Stimulated activated CD4-positive, alpha-beta T cell treated with anti-CD3 and anti-CD28 coated beads, Interleukin-15, amount 100 ng/mL, for 48 hours (primary cell): ENCODE measurements at places on chromosomes 2 and 18.

- DNase-seq: no peak
These were observed 5.4 kb downstream of the ACOXL start for GRCh38 chr2:110737783-110738182.

DNA sequence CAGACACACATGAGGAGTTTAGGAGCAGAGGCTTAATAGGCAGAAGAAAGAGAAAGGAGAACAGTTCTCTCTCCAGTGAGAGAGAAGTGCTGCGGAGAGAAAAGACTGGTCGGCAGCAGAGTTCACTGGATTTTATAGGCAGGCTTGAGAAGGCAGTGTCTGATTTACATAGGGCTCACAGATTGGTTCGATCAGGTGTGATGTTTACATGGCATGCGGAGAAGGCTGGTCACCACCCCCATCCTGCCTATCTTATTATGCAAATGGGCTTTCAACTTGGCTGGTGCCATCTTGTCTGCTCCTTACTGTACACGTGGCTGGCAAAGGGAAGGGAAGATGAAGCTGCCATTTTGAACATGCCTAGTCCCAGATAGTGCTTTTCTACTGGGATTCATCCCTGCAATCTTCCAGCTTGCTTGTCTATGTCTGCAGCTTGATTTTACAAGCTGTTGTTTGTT, 113.4 kb downstream of the AP1S3 start:
- no peak for DNase-seq

DNA sequence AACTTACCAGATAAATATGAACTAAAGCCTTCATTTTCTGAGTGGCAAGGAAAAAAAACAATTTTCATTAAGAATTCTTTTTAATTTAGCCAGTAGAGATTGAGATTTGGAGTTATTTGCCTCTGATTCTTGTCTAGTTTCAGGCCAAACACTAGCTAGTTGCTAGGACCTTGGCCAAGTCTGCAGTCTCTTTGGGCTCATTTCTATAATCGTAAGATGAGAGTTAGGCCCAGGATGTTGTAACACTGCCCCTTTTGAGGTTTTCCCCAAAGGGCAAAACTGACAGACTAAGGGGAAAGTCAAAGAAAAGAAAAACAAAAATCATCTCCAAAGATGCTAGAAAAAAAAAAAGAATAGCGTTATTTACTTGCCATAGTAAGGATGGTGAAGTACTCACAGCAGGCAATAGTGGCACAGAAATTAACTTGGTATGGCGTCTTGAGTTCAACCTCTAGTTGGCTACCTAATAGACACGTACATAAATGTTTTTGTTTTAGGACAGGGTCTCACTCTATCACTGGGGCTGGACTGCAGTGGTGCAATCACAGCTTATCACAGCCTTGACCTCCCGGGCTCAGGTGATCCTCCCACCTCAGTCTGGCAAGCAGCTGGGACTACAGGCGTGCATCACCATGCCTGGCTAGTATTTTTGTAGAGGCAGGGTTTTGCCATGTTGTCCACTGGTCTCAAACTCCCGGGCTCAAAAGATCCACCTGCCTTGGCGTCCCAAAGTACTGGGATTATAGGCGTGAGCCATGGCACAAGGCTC, 23.0 kb upstream of the ADAM17 start:
- DNase-seq: no peak

GRCh38 chr2:210461401-210461800, 15.2 kb downstream of the LANCL1 start:
- no peak for DNase-seq

GRCh38 chr2:84939426-84940087, 31.4 kb upstream of the KCMF1 start:
- peak; percentile 63 for DNase-seq

DNA sequence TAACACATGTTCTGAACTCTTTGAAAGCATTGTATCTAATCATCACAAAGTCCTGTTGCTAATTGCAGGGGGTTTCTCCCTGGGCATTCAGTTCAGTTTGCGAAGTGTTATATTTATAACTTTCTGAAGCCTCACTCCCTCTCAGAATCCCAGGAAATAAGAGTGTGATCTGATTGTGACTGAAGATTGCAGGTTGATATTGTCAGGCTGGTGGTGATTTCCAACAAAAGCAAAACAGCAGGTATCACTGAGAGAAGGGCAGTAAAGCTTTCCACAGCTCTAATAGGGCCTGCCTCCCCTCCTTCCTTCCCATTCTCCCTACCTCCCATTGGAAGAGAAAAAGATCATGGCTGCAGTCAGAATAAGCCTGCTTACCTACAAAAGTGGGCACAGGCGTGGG, 466.7 kb upstream of the FSHR start:
- DNase-seq: no peak

GRCh38 chr18:44229693-44230108, 451.0 kb upstream of the SETBP1 start:
- DNase-seq: no peak

DNA sequence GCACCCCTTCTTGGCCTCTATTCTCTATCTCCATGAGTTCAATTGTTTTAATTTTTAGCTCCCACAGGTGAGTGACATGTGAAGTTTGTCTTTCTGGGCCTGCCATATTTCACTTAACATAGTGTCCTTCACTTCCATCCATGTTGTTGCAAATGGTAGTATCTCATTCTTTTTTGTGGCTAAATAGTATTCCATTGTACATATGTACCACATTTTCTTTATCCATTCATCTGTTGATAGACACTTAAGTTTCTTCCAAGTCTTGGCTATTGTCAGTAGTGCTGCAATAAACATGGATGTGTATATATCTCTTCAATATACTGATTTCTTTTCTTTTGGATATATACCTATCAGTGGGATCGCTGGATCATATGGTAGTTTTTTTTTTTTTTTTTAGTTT, 9.0 kb downstream of the STRADB start:
- DNase-seq: no peak

GRCh38 chr2:45259547-45260160, 250.4 kb upstream of the SIX2 start:
- DNase-seq: no peak

DNA sequence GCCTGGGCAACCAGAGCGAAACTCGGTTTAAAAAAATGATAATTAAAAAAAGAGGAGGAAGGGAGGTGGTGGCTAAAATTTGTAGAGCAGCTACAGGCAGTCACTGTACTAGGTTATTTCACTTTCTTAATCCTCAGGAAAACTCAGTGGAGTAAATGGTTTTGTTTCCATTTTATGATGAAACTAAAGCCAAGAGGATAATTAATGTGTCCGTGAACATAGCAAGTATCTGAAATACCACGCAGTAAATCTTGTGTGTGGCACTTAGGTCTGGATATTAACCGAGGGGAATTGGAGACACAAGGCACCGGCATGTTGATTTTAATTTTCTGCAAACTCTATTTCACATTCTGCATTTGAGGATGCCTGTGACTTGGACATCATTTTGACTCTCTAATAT, 14.5 kb downstream of the SH3BP4 start:
- DNase-seq: no peak

DNA sequence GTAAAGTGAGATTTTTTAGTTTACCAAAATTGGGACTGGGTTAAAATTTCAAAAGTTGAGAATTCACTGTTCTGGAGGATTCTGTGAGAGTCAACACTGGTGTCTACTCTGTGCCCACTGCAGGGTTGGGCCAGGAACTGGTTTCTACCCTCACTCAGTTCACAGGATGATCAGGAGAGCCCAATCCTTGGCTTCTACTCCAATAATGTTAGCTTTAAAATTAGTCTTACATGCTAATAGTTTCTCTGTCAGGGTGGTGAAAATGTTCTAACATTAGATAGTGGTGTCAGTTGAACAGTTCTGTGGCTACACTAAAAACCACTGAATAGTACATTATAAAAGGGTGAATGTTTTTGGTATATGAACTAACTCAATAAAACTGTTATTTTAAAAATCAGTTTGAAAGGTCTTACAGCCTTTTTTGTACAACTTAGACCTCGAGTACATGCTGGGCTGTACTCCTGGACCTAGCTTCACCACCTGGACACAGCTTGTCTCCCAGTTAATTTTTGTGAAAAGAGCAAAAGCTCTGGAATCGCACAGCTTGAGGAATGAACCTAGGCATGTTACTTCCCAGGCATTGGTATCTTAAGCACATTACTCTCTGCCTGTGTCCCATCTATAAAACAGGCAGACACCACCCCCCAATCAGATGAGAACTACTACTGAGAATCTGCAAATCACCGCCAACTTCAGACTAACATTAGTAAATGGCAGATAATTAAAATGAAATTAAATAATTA, 44.4 kb downstream of the ACVR1 start:
- no peak for DNase-seq

DNA sequence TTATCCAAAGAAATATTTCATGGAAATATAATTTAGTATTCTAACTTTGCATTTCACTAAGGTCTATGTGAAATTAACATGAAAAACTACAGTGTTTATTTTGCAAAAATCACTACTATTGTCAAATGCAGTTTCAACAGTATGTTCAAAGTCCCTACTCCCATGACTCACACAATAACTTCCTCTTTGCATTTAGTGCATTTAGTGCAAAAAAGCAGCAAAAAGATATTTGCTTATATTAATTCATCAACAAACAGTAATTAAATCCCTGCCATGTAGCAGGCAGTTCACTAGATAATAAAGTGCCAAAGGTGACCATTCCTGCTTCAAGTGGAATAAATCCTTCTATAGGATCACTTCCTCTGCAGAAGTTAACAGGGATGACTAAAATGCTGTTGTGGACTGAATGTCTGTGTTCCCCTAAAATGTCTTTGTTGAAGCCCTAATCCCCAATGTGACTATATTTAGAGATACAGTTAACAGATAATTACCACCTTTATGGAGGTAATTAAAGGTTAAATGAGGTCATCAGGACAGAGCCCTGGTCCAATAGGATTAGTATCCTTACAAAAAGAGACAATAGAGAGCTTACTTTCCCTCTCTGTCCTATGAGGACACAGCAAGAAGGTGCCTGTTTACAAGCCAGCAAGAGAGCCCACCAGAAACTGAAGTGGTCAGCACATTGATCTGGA, 61.7 kb downstream of the STK39 start:
- DNase-seq: no peak

- no peak for DNase-seq
These were observed 53.3 kb upstream of the GULP1 start for GRCh38 chr2:188238386-188238785.

GRCh38 chr2:29871541-29871940, 49.8 kb downstream of the ALK start:
- no peak for DNase-seq

DNA sequence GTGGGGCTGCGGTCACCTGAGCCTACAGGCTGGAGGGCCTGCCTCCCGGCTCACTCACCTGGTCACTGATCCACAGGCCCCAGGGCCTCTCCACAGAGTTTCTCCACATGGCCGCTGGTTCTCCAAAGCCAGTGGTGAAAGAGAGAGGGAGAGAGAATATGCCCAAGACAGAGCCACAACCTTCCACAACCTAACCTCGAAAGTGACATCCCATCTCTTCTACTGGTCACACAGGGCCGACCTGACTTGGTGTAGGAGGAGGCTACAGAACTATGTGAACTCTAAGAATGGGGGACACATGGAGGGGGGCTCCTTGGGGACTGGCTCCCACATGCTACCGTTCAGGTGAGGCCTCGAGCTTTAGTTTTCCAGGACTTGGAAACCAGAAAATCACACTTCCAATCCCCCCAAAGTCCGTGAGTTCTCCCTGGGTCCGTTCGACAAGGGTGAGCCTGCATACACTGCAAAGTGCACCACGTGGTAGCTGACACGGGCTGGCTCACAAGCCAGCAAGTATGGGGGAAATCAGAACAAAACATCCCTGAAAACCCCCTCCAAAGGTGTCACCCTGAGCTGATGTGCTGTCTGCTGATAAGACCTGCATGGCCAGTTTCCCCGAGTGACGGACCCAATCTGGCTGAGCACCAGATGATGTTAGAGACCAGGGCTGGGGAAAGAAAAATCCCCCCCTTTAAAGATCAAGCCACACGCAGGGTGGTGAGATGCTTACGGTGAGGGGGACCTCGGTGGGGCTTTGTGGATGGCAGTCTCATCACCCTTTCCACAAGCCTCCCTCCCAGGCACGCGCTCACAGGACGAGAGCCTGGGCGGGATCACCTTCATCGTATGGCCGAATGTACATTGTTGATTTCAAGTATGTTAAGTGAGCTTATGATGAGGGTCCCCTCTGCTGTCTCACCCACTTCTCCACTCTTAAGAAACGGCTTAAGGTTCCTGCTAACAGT, 54.2 kb upstream of the SEMA4C start:
- no peak for DNase-seq

DNA sequence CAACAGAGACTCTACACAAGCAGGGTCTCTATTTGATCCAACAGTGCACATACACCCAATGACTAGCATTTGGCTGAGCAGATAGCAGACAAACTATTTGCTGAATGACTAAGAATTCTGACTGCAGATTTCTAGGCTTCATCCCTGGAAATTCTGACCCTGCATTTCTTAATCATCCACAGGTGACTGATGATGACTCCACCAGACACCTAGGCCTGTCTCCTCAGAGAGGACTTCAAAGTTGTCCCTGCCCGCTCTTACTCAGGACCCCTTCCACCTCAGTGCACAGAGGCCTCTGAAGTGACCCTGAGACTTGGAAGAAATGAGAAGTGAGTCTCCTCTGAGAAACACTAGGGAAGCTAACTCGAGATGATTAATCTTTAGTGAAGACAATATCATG, 51.3 kb downstream of the SEPTIN10 start:
- DNase-seq: peak; percentile 5

GRCh38 chr2:241354668-241355658, 1.1 kb upstream of the FARP2 start:
- peak; percentile 83 for DNase-seq

GRCh38 chr2:101500180-101500579, 25.3 kb upstream of the RFX8 start:
- DNase-seq: no peak

- DNase-seq: no peak
These were observed 27.4 kb upstream of the CUL3 start for GRCh38 chr2:224612578-224612977.

DNA sequence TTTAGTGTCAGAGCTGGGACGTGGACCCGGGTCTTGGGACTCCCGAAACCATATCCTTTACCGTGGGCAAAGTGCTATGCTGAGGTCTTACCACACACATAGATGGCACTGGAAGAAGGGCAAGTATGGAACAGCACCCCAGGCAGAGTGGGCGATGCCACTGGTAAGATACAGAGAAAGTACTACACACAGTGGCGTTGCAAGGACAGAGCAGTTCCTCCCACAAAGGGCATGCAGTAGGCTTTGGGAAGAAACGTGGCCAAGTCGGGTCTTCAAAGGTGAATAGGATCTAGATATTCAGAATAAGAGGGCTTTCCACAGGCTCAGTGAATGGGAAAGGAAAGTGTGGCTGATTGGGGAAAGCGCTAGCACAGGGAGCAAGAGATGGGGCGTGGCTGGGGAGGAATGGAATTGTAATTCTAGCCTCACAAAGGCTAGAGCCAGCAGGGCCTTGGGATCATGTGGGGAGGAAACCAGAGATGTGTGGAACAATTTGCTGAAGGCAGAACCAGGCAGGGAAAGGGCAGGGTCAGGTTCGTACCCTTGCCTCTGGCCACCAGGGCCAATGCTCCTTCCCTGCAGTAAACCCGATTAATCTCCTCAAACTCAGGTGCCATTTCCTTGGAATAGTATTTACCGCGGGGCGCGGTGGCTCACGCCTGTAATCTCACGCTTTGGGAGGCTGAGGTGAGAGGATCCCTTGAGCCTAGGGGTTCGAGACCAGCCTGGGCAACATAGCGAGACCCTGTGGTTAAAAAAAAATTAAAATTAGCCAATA, 36.0 kb downstream of the PCBP1 start:
- DNase-seq: no peak

GRCh38 chr2:1649103-1650084, 94.9 kb downstream of the PXDN start:
- no peak for DNase-seq

- no peak for DNase-seq
These were observed 1330.0 kb upstream of the CELF4 start for GRCh38 chr18:38895560-38895959.

- DNase-seq: no peak
These were observed 195.8 kb downstream of the CYP26B1 start for GRCh38 chr2:71951718-71952404.
